ENCODE measurements at places on chromosomes 1 and 21.

DNA sequence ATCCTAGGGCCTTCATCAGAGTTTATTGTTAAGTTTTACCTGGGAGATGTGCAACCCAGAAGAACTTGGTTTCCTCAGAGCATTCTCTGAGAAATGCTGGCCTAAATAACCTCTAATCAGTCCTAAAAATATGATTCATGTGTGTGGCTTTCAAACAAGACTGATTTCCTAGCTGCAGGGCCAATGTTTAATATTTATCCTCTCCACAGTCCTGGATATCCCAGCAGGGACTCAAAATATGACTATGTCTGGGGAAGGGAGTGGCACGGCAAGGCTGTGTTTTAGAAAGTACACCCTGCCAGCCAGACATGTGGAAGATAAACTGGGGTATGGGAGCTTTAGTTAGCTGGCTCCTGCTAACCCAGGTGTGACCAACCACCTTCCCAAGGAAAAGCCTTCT, 26.3 kb downstream of the PLPP3 start:
- no peak for DNase-seq

DNA sequence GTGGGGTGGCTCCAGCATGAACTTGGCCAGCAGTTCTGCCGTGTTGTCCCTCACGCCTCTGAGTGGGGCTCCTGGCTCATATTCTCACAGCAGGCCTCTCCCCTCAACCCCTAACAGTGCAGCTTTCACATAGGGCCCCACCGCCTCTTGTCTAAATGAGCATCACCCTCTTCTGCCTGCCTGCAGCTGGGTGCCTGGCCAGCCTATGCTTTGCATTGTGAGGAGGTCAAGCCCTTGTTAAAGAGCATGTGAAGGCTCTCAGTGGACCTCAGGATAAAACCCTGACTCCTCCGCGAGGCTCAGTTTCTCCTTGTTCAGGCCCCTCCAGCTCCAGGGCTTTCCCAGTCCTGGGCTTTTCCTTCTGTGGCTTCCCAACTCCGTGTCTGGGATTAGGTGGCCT, 34.8 kb downstream of the CRYAA start:
- no peak for DNase-seq

DNA sequence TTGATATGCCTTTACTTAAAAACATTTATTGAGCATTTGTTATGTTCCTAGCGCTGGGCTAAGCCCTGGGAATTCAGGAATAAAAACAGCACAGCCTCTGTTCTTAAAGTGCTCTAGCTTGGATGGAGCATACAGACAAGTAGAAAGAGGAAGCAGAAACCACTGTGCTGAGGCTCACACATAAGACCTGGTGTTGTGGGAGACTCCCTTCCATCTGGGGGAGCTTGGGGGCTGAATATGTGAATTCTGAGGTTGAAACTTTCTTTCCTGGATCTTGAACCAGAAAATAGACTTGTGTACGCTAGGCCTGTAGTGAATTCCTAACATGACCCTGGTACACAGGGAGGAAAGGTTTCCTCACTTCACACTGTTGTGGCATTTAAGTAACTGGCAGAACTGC, 209.9 kb downstream of the ZNF326 start:
- DNase-seq = no peak

DNA sequence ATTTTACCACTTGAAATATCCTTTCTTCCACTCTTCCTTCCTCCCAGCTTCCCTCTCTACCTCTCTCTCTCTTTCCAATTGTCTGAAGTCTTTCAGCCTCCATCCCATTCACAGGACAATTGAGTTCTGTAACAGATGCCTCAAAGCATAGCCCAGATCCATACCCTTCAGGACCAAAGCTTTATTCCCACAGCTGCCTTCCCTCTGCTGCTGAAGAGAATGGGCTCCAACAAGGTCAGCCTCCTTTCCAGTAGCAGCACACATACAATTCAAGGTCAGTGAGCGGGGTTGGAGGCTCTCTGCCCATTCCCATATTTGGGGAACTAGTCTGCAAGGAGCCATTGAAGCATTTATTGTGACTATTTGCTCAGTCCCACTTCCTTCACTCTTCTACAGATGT, 179.9 kb downstream of the DPYD start:
- DNase-seq = no peak

DNA sequence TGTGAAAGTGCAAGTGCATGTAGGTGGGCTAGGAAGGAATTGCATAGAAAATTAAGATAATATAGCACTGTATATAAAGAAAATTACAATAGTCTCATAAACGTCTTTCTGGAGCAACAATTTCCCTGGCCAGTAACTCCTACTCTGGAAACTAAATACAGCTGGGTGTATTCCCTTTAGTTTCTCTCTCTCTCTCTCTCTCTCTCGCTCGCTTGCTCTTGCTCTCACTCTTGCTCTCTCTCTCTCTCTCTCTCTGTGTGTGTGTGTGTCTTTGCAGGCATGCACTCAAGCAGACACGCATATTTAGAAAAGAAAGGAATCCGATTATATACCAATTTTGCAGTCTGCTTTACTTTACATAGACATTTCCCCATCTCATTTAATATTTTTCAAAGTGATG, 14.7 kb downstream of the S100A10 start:
- DNase-seq = no peak

DNA sequence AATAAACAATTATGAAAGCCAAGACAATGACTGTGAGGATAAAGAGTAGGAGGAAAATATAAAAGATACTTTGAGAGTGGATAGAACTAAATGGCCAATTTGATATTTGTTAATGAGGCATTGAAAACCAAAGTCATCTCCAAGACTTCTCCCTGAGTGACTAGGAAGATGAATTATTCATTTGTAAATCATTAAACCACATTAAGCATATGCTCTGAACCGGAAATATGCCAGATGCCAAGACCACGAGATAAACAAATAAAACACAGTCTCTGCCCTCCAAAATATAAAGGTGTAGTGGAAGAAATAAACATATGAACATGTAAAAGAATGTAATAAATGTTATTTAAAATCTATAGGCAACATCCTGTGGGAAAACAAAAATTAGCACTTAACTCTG, 78.8 kb downstream of the MRPL39 start:
- DNase-seq = no peak

DNA sequence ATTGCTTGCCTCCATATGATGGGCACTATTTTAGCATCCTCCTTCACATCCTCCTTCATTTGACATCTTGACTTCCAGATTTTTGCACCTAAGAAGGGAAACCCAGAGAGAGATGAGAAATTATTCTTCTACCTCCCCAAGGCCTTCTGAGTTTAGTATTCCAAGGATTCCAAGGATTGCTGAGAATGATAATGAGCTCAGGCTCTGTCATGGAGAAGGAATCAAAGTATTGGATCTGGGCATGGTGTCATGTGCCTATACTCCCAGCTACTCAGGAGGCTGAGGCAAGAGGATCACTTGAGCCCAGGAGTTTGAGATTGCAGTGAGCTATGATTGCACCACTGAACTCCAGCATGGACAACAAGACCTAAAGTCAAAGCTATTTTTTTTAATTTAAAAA, 26.6 kb upstream of the ZNF281 start:
- no peak for DNase-seq

- DNase-seq = no peak
Measured at GRCh38 chr1:21573971-21574465, 64.8 kb downstream of the ALPL start.

Data from GM12864 (cell line).